ENCODE measurements at places on chromosomes 13 and 19.

DNA sequence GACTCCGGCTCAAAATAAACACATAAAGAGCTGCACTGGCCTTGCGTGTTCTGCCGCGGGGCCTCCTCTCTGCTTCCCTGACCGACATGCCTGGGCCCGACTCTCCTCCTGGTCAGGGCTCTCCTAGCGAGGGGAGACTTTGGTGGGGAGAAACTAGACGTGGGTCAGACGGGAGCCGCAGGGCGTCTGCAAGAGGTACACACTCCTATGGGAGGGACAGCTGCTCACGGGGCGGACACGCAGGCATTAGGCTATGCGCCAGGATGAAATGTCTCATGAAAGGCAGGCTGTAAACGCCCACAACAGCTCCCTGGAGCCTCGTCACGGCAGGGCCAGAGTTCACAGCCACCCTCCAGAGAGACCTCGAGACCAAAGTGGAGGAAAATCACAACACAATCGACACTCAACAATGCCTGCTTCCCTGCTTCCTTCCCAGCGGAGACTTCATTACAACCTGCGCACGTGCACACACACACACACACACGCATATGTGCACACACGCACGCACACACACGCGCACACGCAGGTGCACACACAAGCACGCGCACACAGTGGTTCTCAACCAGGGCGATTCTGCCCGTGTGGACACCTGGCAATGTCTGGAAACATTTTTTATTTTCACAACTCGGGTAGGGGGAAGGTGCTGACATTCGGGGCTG lies 5.8 kb downstream of the SLC39A3 start:
- DNase-seq = peak; percentile 11

- no peak for DNase-seq
These were observed 3.6 kb downstream of the IFT88 start for GRCh38 chr13:20570517-20570916.

DNA sequence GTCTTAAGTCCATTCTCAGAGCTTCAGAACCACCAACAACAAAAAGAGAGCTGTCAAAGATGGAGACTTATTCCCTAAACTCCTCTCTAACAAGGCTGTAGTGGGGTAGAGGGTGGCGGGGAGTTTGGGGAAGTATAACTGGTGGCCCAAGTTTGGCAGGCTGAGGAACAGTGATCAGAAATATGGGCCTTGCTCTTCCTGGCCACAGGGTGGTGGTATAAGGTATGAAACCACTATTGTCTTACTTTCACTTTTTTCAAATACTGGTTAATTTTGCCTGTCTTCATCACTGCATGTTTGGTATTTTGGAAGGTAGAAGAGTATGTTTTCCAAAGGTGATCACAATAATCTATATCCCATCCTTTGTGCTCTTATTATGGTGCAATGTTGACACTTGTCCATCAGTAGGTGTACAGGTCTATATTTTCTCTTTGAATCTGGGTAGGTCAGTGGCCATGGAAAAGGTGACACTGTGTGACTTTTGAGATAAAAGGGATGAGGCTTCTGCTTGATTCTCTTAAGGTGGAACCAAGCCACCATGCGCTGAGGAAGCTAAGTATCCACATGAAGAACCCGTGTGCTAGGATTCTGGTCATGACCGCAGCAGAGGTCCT lies 23.2 kb upstream of the GPC5 start:
- DNase-seq = no peak

DNA sequence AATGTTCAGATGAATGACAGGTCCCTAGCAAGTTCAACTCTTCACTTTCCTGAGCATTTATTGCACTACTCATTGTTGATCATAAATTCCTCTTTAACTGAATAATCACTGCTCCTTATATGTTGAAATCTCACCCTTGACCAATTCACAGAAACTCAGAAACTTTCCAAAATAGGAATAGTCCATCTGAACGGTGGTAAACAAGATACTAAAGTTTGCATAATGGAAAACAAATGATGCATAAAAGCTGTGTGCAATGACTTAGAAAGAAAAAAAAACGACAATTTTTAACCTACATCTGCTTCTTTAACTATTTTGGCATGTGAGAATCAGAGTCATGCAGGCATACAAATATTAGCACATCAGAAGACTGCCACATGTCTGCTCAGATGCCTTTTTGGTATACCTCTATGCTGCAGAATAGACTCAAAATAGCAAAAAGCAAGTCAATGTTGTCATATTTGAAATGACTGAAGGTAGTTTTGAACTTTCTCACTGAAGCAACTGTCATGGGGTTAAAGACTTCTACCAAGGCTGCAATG lies 34.8 kb downstream of the SLC10A2 start:
- no peak for DNase-seq

DNA sequence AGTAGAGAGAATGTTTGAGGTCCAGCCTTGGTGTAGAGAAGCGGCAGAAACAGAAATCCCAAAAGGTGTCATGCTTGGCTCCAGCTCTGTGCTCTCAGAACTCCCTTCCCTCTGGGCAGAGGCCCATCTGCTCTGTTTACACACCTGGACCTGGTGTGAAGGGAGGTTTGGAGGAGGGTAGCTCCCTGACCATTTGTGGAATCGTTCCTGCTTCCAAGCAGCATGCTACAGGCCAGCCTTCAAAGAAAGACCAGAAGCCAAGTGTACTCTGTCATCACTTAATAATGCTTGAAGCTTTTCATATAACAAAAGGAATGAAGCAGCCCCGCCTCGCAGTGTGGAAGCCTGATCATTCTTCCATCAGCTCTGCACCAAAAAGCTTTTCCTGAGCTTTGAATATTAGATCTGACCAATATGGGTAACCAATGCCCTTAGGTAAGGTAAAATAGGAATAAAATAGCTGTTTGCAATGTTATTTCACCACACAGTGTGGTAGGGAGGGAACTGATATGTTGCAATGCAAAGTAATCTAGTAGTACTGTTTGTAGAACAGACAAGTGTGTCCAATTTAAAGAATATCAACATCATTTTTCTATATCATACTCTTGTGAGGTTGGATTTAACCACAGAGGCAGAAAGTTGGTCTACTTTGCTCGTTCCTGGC lies 63.3 kb downstream of the ZIC5 start:
- peak; percentile 95 for DNase-seq

GRCh38 chr13:99085808-99086266 lies 108.0 kb upstream of the DOCK9 start:
- no peak for DNase-seq

DNA sequence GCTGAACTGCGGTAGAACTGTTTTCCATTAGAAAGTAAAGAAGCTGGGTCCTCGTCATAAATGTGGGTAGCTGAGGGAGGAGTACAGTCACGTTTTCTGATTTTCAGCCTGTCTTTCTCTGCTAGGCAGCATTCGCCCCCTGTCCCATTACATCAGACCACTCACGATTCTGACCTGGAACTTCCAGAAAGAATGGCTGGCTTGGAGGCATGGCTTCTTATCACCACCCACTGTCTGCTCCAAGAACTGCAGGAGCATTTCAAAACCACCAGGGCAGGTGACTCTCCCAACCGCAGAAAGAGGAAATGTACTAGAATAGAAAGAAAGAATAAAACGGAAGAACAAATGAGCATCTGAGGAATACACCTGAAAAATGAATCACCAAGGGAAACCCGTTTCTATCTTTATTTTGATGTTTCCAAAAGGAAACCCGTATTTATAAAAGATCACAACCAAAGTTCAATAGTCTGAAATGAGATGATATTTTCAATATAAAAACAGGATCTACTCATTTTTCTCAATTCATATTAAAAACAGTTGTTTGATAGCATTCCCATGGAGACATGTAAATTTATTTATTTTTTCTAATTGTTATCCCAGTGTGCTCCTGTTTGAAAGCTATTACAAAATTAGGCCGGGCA lies 22.1 kb upstream of the POMP start:
- DNase-seq = peak; percentile 21

- DNase-seq = no peak
These were observed 890 bp upstream of the ZNF611 start for GRCh38 chr19:52735734-52736133.

- DNase-seq = peak; percentile 24
These were observed 922 bp downstream of the EBPL start for GRCh38 chr13:49690133-49690994.

DNA sequence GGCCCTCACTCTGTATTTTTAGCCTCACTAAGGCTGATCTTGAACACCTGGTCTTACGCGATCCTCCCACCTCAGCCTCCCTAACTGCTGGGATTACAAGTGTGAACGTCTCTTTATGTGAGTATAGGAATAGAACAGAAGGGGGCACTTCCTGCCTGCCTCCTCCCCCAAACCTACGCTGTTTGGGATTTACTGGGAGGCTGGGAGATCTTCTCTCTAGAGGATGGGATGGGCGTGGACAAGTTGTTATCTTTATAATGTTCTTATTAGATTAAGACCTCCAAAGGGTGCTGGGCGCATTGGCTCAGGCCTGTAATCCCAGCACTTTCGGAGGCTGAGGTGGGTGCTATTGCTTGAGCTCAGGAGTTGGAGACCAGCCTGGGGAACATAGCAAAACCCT lies 2.9 kb upstream of the CSNK1G2 start:
- no peak for DNase-seq

DNA sequence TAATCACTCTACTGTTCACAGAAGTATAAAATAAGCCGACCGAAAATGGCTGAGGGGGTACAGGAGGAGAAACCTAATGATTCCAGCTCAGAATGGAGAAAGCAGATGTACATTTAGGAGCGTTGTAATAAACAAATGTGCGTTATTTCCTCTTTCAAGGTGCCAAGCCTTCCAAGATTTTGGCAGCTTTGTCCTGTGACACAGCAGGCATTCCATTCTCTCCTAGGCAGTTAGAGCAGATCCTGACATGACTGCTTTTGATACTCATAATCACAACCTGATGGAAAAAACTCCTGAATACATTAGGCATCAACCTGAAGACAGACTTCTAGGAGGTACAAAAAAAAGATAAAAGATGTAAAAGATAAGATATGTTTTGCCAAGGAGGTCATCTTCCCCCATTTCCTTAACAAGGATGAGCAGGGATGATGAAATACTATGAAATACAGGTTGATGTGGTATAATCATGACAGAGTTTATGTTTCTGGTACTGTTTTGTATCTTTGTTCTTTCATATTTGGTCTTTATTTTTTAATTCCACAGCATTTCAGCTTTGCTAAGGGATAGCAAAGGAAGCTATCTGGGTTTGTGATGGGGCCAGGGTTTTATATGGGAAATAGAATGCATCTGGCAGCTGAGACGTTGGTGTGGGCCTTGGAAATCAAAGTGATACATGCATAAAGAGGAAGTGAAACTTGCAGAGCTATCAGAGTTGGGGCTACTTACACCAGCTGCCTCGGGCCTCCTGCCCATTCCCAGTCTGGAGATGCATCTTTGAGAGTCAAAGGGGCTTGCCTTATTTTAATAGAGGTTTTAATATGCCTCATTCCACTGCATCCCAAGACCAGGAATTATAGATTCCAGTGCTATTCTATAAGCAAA lies 222.5 kb downstream of the OXGR1 start:
- no peak for DNase-seq

DNA sequence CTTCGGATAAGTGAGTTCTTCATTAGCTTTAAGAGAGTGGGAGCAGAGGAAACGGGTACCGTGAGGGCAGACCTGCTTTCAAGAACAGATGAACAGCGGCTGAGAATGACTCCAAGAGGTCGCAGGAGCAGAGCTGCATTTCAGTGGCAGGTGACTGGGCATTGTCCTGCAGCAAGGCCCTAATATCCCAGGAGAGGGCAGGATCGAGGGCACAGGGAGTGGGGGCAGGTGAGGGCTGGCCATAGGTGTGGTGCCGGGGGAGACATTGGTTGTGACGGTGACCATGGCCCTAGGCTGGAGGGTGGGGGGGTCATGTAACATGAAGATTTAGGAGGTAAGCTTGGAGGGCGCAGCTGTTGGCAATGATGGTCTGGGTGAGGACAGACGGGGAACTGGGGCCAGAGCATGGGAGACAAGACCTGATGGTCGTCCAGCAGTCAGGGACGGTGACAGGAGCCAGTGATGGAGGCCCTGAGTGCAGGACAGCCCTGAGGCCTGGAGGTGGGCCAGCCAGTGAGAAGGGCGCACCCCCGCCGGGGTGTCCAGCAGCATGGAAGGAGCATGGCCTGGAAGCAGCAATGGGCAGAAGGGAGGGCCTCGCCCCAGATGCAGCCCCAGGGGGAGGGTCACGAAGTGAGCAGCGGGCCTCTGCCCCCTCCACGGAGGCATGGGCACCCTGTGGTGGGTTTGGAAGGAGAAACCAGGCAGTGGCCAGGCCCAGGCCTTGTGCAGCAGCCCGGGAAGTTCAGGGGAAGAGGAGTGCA lies 29.2 kb upstream of the LAMP1 start:
- DNase-seq = no peak

GRCh38 chr13:37666036-37666435 lies 67.5 kb upstream of the POSTN start:
- no peak for DNase-seq

- no peak for DNase-seq
These were observed 66.9 kb downstream of the TSHZ3 start for GRCh38 chr19:31282346-31282745.

DNA sequence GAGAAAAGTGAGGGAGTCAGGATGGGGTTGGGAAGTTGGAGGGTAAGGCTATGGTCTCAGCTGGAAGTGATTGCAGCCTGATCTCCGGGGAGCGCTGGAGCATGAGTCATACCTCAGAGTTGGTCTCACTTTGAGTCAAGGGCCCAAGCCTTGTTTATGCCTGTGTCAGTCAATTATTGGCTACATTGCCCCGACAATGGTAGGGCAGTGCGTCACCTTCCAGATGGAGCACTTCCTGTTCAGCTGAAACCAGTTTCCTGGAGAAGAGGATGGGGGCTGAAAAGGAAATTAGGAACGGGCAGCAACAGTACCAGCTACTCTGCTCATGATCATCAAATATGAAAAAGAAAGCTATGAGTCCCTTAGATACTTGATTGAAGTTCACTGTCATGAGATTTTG lies 60.4 kb downstream of the ADGRE1 start:
- DNase-seq = no peak

DNA sequence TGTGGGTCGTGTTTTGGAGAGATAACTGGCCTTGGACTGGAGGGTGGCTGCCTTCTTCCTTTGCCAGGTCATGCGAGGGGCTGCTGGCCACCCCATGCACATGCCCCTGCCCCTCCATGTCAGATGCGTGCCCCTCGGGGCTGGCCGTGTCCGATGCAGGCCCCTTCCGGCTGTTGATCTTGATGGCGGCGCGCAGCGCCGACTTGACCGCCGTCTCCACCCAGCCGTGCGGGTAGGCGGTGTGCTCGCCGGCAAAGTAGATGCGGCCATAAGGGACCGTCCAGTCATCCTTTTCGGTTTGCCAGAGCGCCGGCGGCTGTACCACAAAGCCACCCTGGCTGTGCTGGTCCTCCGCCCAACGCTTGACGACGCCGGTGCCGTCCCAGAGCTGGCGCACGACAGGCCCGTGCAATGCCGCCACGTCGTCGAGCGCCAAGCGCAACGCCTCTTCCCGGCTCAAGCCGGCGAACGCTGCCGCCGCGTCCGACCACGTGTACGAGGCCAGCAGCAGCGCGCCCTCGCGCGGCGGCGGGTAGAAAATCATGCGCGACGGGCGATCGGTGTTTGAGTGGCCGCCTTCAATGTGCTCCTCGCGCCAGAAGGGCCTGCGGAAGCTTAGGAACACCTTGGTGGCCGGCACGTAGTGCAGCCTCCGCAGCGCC lies 6.9 kb downstream of the IL4I1 start:
- peak; percentile 45 for DNase-seq
